GM04503 (cell line): ENCODE measurements at places on chromosomes 4 and X.

- DNase-seq, result no peak
Observed at GRCh38 chr4:179195887-179196286, 1753.7 kb upstream of the AGA start.

DNA sequence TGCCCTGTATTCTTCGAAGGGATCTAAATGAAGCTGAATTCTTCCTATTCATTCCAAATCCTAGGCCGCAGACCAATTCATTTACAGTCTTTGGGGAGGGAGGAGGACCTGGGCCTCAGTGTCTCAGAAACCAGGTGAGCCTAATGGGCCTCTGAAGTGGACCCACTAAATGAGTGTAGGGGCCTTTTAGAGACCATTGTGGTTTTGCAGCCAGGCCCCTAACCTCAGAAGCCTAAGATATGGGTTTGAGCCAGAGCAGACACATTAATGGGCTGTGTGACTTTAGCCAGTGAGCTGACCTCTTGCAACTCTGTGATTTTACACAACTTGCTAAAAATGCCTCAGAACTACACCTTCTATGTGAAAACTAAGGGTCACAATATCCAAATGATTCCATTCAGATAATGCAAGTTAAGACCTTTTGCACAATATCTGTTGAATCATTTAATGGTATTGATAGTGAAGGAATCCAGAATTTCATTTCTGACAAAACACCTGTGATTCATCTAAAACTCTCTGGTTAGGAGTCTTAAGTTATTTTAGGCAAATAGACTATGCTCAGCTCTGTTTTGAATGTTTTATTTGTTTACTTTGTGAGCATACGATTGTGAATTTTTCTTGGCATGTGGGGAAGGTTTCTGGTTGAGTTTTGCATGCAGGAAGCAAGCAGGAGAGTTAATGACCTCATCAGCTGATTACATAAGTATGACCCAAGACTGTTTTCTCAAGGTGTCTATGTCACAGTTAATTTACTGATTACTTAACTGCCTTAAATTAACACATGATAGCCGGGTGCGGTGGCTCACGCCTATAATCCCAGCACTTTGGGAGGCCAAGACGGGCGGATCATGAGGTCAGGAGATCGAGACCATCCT is 75.0 kb downstream of the EVC start:
- peak; percentile 68 for DNase-seq

GRCh38 chrX:13932416-13932815 is 97.3 kb downstream of the GEMIN8 start:
- no peak for DNase-seq

DNA sequence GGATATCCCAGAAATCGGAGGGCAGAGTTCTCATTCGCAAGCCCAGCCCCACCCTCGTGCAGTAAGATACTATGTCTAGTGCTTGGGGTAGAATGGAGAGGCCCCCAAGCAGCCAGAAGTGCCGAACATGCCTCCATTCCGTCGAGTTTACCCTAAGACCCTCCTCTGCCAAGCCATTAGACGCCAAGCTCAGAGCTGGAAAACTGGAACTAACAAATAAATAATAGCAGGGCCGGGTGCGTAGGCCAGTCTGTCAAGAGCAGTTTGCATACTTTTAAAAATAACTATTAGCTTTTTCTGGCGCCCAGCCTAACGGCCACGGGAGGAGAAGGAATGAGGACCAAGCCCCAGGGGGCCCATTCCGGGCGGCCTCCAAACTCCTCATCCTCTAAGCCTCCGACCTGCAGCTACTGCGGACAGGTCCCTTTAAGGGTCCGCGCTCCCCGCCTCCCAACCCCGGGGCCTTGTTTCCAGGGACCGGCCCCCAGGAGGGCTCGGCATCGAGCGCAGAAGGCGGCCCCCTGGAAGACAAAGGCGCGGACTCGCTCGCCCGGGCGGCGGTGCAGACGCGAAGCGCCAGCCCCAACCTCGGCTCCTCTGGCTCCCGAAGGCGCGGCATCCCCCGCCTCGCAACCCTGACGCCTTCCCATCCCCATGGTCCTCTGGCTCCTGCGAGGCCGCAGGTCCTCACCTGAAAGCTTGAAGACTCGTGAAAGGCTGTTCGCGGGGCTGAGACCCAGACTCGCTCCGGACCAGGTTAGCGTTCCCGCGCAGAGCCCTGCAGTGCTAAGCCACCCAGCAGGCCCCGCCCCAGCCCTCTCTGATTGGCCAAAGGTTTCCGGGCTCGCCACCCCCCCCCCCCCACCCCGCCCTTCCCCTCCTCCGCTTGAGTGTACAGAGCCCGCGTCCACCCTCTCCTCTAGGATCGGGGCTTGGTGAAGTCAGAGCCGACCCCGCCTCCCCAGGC is at the start of gene TMSB15A:
TMSB15A (minus strand) TSS at position 765 of the 967 bp plus-strand sequence.
- DNase-seq, result no peak

DNA sequence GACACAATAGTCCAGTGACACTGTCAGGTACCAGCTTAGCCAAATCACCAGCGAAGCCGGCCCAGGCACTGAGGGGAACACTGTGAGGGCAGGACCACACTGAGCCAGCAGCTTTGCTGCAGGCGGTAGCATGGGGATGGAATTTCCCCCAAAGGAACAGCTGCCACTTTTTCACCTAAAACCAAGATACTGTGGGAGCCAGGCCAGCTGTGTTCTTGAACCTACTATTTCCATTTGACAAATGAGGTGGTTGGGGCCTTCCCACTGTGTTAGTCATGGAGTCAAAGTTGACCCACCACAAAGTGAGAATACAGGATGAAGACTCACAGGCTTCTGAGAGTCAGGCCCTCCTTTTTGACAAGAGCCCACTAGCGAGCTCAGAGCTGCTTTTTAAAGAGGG is 70.7 kb upstream of the SH3RF1 start:
- no peak for DNase-seq

DNA sequence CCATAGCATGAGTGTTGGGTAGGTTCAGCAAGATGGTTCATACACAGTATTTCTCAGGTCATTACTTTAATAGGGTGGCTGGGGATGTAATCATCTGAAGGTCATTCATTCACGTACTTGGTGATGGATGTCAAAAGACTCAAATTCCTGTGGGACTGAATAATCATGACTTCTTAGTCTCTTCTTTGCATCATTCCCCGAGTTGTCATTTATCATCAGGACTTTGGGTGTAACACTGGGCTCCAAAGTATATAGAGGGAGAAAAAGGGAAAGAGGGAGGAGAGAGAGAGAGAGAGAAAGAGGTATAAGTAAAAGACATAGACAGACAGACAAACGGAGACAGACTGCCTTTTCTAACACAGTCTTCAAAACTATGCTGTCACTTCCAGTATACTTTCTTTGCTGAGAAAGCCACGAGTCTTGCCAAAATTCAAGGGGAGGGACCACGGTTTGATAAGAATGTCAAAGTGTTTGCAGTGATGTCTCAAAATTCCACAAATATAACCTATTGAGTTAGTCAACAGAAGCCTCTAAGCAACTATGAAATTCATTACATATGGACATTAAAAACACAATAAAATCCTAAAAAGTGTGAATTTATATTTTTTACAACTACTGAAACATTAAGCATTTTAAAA is 55.9 kb downstream of the UGT2A3 start:
- no peak for DNase-seq

DNA sequence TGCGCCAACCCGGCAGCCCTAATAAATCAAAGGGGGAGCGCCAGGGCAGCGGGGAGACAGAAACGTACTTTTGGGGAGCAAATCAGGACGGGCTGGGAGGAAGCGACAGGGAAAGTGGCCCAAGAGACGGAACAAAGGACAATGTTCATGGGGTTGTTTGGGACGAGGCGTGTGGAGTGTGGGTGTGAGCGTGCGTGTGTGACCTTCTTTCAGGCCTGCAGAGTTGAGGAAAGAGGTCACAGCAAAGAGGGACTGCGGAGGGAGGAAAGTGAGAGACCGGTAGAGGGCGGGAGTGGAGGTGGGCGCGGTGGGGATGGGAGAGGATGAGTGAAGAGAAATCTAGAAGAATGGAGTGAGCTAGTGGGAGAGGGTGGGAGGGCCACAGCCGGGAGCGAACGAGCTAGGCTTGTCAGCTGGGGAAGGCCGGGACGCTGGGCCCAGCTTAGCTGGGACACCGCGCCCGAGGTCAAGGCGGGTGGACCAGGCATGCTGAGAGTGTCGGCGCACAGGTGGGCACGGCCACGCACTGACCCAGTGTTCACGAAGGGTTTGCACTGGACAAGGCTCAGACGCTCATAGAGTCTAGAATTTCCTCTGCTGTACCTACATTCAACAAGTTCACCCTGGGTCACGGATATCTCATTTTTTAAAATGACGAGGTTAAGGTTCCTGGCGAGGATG is 14.7 kb upstream of the PITX2 start:
- no peak for DNase-seq
